ENCODE measurements at places on chromosomes 1 and 21.

DNA sequence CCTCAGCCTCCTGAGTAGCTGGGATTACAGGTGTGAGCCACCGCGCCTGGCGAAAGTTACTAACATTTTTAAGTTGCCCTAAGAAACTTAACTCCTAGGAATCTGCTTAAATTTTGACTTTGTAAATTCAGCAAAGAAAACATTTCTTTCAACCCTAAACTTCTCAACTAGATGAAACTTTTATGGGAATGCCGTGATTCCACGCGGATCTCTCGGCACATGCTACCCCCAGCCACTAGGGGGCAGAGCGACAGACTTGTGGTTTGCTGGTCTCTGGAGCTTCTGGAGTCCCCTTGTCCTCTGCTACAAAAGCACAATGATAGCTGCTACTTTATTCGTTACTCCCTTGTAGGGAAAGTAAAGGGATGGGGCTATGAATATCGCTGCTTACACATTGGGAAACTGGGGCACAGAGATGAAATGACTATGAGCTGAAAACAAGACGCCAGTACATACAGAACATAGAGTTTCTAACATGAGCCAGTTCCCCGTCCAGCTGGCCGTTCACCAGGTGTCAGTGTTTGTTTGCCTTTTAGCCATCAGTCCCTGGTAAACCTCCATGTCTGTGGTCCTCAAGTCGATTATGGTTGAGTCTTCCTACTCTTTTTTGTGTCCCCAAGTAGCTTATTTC, 114.7 kb downstream of the PBX1 start:
- DNase-seq = no peak

DNA sequence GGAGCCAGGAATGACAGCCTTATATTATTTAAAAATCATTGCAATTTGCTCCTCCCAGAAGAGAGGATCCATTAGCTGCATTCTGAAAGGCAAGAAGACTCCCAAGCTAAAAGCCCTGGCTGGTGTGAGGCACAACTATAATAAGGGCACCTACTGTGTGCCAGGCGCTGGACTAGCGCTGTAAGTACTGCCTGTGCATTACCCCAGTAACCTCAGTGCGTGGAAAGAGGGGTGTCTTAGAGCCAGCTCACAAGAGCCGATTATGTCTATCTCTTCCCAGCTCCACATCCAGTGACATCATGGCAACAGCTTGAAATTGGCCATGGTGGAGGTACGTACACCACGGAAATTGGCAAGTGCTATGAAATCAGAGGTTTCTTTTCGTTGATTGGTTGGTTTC, 141.7 kb upstream of the IRF2BP2 start:
- DNase-seq = no peak

DNA sequence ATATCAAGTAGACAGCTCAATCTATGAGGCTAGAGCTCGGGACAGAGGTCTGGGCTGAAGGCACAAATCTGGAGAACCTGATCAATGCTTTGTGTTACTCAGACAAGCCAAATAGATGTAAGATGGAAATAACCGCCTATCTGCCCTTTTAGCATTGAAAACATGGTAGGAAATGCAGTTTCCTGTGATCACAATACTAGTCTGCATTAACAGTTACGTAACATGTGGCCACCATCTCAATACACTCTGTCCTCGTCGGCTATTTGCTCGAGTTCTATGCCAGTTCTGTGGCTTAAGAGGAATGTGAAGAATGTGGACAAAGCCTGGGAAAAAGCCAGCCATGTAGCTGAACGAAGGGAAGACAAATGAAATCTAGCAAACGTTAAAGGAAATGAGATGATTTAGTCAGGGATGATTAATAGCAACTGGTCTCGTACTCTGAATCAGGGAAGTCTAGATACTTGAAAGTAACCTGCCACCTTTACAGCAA, 73.3 kb downstream of the HSF2BP start:
- DNase-seq = no peak

DNA sequence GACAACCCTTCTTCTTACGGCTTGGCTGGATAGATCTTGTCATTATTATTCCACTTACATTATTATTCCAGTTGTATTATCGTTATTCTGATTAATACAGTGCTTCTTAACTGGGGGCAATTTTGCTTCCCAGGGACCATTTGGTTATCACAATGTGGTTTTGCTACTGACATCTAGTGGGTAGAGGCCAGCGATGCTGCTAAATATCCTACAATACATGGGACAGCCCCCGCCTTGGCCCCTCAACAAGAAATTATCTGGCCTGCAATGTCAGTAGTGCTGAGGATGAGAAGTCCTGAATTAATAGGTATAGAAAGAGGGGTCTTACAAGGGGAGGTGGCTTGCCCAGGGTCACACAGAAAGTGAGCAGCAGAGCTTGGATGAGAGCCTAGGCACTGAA, 105.6 kb downstream of the PTPRU start:
- no peak for DNase-seq

DNA sequence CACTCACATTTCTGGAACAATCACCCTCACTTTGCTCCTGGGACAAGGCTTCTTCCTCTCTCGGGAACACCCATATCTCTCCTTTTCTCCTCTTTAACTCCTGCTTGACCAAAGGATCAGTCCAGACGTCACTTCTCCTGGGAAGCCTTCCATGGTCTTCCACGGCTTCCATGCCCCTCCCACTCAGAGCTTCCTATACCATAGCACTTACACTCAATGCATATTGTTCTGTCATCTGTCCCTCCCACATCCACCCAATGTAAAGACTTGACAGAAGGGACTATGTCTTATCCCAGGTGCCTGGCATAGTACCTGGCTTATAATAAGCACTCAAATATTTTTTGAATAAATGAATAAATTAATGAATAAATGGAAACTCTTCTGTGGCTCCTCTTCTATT, 28.2 kb downstream of the CD34 start:
- no peak for DNase-seq

GRCh38 chr1:16101623-16102022, 28.2 kb upstream of the FAM131C start:
- DNase-seq = no peak

DNA sequence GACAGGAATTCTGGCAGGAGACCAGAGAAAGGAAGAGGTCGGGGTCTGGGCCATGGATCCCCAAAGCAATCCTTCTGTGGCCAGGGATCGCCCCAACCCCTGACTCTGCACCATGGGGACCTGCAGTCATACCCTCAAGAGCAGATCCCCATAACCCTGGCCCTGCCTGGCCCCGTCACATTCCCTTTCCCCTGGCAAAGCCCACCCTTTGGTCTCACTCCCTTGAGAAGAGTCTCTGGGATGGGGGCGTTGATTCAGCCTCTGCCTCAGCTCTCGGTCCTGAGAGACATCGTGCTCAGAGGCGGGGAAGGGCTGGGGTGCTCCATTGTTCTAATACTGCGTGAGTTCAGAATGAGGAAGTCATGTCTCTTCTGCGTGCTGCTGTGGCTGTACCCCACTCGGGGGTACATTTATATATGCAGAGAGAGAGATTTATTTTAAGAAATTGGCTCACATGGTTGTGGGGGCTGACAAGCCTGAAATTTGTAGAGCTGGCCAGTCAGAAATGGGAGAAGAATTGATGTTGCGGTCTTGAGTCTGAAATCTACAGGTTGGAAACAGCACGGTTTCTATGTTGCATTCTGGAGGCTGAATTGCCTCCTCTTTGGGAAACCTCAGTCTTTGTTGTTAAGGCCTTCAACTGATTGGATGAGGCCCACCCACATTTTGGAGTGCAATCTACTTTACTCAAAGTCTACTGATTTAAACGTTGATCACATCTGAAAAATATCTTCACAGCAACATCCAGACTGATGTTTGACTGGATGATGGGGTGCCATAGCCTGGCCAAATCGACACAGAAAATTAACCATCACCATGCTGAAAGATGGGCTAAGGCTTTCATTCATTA, 4.2 kb upstream of the PADI2 start:
- no peak for DNase-seq

- no peak for DNase-seq
Observed at GRCh38 chr1:198893763-198894444, 255.1 kb downstream of the PTPRC start.

- DNase-seq = no peak
Observed at GRCh38 chr1:228782662-228783417, 47.6 kb downstream of the RHOU start.

- DNase-seq = no peak
Observed at GRCh38 chr1:153343811-153344717, 4.6 kb downstream of the PGLYRP4 start.

DNA sequence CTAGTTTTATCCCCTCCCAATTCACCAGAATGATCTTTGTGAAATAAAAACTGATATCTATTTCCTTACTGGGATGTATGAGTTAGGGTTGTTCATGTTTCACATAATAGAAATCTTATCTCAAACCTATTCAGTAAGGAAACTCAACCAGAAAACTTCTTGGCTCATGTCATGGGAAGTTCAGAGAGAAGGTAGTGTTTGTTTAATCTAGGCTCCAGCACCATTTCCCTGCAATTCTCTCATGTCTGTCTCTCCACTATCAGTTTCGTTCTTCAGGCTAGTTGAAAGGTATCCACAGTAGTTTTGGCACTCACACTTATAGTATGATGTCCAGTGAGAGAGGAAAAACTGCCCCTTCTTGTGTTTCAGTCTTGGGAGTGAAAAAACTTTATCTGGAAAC, 34.6 kb upstream of the UHMK1 start:
- no peak for DNase-seq

GRCh38 chr1:235313931-235314678, 13.9 kb downstream of the ARID4B start:
- DNase-seq = no peak

- DNase-seq = no peak
Observed at GRCh38 chr21:29287383-29287782, 11.3 kb upstream of the BACH1 start.

- DNase-seq = no peak
Observed at GRCh38 chr1:219020386-219020785, 153.3 kb upstream of the LYPLAL1 start.

DNA sequence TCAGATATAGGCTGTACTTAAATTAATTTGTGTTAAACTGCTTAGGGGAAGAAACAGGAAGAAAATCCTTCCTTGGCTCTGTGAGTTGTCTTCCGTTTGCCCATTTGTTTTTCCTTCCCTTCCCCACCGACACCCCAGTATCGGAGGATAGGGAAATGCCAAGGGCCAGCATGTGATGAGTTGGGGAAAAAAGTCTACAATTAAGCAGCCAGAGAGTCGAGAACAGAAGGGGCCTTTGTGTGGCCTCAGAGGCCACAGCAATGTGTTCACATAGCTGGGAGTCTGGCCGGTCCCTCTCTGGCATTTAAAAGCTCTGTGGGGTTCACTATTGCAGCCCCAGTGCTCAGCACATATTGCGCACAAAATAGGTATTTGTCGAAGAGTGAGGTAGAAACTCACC, 489.3 kb downstream of the MATN1 start:
- DNase-seq = no peak

DNA sequence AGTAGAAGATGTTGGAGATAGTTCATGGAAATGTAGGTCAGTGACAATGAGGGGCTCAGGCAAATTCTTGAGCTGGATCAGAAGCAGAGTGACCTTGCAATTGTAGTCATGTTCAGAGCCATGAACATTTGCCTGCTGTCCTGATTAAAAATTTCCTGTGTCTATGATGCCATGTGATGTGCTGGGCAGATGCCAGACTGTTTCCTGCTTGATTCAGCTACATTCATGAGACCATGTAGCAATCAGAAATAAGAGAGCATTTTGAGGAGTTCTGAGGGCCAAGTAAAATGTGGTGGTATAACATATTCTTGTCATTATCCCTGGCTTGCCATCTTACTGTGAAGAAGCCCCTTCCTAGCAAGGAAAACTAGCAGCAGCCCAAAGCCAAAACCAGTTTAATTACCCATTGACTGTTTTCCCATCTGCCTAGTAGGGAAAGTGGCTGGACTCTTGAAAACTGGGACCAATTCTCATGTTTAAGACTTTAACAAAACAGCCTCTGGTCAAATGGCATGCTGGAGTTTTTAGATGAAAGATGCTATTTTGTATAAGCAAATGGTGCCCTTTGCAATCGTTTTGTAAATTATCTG, 118.3 kb downstream of the NOS1AP start:
- no peak for DNase-seq

- DNase-seq = no peak
Observed at GRCh38 chr1:117573386-117574023, 32.3 kb upstream of the TENT5C start.

DNA sequence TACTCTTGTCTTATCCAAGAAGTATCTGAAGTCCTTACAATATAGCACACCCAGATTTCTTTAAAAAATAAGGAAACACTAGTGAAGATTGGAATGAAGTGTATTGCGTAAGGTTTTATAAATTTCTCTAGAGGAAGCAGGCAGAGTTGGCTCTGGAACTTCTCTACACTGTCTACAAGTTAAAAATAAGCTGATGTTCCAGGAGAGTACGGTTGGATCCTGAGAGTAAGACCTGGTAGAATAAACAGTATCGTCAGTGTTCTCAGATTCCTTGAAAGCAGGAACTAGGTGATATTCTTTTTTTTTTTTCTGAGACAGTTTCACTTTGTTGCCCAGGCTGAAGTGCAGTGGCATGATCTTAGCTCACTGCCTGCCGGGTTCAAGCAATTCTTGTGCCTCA, 107.9 kb downstream of the USP25 start:
- DNase-seq = no peak

GRCh38 chr1:30488324-30488913, 235.0 kb downstream of the MATN1 start:
- DNase-seq = no peak

- DNase-seq = no peak
Observed at GRCh38 chr1:78047106-78047505, 1.3 kb downstream of the GIPC2 start.

- DNase-seq = no peak
Observed at GRCh38 chr1:90474731-90475130, 242.4 kb downstream of the BARHL2 start.

DNA sequence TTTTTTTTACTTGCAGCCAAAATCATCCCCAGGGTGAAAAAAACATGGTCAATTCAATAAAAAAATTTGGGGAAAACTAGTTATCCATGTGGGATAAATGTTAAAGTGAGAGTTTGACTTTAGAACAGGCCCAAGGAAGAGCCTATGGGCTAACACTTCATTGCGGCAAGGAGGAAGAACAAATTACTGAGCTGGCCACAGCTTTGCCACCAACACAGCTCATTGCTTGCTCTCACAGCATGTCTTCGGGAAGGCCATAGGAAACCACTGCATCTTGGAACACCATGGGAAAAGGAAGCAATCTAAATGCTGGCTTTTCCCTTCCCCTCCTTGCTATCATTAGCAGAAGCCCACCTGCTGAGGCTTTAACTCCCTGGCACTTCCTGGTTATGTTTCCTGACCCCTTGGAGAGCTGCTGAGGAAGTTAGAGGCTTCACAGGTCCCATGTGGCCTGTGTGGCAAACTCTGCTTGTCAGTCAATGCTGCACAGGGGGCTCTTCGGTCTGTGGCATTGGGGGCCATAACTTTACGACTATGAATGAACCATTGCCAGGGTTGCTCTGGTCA, 86.0 kb downstream of the SLC25A24 start:
- DNase-seq = no peak

- DNase-seq = no peak
Observed at GRCh38 chr1:66438062-66438461, 95.9 kb upstream of the SGIP1 start.

DNA sequence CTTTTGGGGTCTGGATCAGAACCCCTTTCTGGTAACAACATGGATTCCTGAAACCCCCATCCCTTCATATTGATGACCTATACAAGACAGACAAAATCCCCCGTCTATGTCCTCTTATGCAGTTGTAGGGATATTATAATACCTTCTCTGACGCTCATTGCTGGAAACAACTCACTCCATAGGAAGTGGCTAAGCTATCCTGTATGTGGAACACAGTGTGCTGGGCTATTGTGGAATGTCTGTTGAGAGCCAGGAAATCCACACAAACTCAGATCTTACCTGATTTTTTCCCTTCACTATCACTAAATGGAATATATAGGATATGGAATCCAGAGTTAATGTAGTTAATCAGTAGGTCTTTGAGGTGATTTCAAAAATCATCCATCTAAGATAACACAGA, 17.7 kb upstream of the PIK3R3 start:
- DNase-seq = no peak

GRCh38 chr1:64310760-64311159, 107.3 kb downstream of the UBE2U start:
- no peak for DNase-seq
